A549 (cell line): ENCODE measurements at places on chromosomes 3 and 15. TPM values are rescaled to one million over a fixed set of nuclear protein-coding genes. Genes with fewer than 3 reads are reported as not detected.

The AP3B2 gene
- 0.32 to 0.63 TPM (median 0.46 TPM) in 3 replicates for polyA plus RNA-seq

The STAB1 gene
- polyA plus RNA-seq: 0.04 to 0.07 TPM in 2 of 3 replicates, not detected in the other

GRCh38 chr3:33339758-33340157 is 62.5 kb downstream of the FBXL2 start:
- no peak for DNase-seq

- DNase-seq: no peak
These were observed 219.3 kb downstream of the CBLB start for GRCh38 chr3:105649480-105649879.
